ENCODE measurements at places on chromosomes 2 and 18. TPM values are rescaled to one million over a fixed set of nuclear protein-coding genes. Genes with fewer than 3 reads are reported as not detected.

The PUS10 gene
- total RNA-seq: 5.5 TPM

The TWIST2 gene
- 2.7 TPM for total RNA-seq

DNA sequence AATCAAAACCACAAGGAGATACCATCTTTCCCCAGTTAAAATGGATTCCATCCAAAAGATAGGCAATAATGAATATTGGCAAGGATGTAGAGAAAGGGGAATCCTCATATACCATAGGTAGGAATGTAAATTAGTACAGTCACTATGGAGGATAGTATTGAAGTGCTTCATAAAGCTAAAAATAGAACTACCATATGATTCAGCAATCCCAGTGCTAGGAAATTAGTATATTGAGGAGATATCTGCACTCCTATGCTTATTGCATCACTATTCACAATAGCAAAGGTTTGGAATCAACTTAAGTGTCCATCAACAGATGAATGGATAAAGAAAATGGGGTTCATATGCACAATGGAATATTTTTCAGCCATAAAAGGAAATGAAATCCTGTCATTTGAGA lies 251.2 kb downstream of the ZNF804A start:
- DNase-seq: no peak

DNA sequence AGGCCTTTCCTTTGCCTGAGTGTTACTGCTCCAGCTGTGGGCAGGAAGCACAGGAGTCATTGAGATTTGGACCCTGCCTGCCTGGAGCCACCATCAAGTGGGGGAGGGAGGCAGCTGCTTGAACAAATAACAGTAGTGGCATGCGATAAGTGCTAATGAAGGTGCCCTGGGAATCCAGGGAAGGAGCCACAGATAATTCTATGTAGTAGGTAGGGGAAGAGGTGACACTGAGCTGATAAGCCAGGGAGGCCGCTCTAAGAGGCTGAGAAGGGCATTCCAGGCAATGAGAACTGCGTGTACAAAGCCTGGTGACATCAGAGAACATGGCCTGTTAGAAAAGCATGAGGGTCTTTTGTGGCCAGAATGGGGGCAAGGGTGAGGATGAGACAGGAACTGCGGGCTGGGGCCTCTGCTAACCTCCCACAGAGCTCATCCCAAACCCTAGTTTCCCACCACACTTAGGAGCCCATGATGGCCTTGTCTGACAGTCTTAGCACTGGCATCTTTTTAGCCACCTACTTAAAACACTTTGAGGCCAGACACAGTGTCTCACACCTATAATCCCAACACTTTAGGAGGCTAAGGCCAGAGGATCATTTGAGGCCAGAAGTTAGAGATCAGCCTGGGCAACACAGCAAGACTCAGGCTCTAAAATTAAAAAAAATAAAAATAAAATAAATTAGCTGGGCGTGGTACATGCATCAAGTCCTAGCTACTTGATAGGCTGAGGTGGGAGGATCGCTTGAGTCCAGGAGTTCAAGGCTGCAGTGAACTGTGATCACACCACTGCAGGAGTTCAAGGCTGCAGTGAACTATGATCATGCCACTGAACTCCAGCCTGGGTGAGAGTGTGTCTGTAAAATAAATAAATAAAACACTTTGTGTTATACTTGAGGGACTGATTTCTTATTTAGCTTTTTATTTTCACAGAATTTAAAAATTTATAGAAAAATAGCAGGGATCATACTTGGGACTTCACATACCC lies 58.9 kb downstream of the TET3 start:
- no peak for DNase-seq

DNA sequence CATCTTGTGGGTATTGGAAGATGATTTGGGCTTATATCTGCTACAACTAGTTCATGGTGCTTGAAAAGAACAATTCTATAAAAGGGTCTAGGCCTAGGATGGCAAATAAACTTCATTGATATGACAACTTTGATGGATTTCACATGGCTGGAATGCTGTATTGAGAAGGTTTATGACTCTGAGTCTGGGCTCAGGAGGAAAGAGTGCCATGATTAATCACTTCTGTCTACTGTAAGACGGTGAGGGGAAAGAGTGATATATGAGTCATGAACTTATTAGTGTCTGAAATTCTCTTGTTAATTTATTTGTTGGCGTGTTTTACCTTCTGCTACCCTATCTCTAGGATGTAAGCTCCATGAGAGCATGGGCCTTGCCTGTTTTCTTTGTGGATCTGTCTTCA lies 17.0 kb upstream of the ADCYAP1 start:
- DNase-seq: no peak

All from left ventricle myocardium inferior (tissue), 1 donor.